ENCODE measurements at places on chromosomes 3 and 15.

DNA sequence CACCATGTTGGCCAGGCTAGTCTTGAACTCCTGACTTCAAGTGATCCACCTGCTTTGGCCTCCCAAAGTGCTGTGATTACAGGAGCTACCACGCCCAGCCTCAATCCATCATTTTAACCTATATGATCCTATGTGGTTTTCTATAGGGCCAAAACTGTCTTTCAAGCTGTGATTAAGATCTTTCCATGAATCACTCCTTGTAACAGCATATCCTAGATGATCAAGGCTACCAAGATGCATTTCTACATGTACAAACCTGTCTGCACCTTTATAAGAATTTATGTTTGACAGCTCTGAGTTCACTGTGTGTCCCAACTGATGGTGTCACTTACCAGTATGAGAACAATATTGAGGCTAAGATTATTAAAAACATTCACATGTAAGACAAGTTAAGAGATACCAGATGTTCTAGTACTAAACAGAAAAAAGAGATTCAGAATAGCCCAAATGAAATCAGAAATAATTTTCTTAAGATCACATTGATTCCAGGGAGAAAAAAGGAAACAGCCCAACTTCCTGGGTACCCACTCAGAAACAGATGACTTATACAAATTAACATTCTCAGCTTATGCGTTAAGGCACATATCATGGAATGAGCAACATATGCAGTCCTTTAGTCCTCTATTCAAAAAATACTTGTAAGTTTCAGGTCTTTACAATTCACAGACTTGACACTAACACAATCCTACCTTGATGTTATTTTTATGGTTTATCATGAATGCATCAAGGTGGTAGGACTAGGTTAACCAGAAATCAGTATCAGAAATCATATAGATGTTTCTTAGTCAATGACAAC lies 24.8 kb upstream of the PPIB start:
- DNase-seq = no peak

GRCh38 chr3:126522363-126522788 lies 1.6 kb upstream of the CHST13 start:
- DNase-seq = peak; percentile 27

DNA sequence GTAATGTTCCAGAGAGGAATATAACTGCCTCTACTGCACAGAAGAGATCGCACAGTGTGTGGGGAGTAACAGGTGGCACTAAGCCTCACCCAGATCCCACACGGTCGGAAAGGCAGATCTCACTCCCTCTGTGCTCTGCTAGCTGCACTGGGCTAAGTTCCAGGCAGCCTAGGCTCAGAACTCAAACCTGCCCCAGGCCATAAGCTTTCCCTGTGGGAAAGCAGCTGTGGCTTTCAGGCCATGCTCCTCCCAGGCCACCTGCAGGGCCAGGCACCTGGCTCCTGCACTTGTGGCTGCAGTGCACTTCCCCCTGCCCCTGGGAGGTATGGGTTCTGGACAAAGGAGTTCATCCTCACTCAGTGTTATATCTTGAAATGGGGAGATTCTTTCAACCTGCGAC lies 27.5 kb downstream of the PCCB start:
- no peak for DNase-seq

- no peak for DNase-seq
Measured at GRCh38 chr15:35448294-35448693, 97.7 kb downstream of the DPH6 start.

GRCh38 chr3:49025793-49026520 lies 3.2 kb downstream of the IMPDH2 start:
- no peak for DNase-seq

- DNase-seq = no peak
Measured at GRCh38 chr3:181741417-181741816, 29.7 kb downstream of the SOX2 start.

DNA sequence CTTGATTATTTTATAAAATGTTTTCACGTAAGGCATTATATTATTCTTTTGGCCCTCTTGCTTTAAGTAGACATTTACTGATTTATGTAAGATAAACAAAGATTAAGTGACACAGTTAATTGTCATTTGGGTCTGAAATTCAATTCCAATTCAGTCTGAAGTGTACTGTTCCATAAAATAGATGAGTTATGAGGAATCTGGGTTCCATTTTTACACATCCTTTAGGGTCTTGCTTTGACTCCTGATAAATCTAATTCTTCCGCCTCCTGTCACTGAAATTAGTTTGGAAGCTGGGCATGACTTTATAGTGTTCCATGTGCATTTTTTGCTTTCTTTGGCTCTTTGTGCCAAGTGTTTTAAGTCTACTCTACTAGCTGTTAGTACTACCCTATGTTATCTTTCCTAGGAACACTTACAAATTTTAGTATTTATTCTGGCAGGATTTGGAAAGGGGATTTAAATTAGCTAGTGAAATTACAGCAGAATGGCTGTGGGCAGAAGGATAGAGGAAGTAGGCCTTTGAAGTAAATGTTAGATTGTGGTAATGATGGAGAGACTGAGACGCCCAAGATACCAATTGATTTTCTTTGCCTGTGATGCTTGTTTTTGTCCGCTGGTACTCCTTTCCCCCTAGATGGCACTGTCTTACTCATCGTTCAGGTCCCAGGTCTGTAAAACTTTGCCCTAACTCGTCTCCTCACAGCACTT lies 14.3 kb downstream of the ARL8B start:
- no peak for DNase-seq

- no peak for DNase-seq
Measured at GRCh38 chr3:167066977-167067786, 312.9 kb downstream of the ZBBX start.

GRCh38 chr3:53787016-53787415 lies 59.2 kb downstream of the CHDH start:
- no peak for DNase-seq

DNA sequence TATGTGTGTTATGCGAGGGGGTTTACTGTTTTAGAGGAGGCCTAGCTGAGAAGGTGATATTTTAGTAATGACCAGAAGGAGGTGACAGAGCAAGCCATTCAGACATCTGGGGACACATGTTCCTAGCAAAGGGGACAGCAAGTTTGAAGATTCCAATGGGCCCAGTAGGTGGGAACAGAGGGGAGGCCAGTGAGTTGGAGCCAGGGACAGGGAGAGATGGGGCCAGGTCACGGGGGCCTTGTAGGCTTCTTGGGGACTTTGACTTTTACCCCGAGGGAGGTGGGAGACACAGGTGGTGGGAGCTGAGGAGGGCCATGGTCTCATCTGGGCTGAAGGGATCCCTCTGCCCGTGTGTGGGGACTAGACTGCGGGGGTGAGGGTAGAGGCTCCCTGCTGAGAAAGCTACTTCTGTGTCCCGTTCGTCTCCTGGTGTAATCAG lies 72.5 kb downstream of the MGLL start:
- DNase-seq = no peak

DNA sequence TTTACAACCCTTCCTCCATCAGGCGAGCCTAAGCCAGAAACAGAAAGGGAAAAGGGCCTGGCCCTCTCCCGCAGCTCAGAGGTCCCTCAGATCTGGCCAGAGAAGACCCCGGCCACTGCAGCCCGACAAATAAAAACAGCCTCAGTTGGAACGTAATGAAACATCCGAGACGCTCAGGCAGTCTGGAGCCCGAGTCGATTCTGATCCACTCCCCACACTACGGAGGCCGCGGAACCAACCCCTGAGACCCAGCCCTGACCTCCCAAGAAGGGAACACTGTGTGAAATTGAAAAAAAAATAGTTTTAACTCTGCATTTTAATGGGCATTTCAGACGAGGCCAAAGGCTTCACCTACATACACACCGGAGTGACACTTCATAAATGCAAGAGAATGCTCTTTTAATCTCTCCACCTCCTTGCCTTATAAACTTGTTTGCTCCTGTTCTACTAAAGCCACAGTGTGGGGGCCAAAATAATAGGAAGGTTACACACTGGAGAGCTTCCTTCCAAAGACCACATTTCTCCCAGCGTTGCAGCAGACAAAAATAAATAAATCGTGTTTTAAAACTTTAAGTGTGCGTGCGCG lies 3.7 kb downstream of the MEIS2 start:
- no peak for DNase-seq

DNA sequence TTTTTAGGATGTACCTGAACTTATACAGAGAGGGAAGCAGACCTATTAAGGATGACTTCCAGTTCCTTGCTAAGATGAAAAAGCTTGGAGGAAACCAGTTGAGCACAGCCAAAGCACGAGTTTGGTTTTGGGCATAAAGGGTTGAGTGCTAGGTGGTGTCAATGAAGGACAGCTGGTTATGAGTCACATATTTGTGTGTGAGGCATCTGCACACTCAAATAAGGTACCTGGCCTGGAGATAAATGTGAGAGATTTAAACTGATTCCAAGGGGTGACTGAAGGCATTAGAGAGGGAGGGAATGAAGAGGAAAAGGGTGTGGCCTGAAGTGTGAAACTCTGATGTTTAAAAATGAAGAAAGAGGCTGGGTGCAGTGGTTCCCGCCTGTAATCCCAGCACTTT lies 486.7 kb downstream of the DIPK2A start:
- DNase-seq = no peak

DNA sequence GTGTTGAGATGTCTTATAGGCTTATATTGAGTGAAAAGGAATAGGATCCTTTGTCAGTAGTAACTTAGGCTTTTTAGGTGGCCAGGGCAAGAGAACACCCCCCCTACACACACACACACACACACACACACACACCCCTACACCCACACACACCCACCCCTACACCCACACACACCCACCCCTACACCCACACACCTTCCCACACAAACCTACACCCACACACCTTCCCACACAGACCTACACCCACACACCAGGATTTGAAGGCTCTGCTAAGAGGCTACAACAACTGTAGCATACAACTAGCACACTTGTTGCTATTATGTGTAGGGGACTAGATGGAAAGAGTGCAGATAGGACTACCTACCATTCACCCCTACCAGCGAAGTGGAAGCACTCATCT lies 172.6 kb downstream of the PGPEP1L start:
- no peak for DNase-seq

DNA sequence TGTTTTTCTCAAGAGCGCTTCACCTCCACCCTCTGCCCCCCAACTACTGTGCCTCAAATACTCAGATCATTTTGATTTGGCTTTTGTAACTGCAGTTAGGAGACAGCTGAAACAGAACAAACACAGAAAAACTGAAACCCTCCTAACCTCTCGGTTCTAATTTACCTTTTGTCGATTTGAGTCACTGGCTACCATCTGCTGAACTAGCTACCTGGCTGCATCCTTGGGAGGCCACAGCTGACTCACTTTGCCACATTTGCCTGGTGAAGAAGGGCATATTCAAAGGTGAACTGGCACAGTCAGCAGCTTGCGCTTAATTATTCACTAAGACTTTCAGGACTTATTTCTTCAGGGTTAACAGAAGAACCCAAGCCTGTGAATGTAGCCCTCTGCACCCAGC lies 117.7 kb downstream of the FOXB1 start:
- DNase-seq = no peak

- DNase-seq = no peak
Measured at GRCh38 chr3:141382571-141382970, 14.3 kb downstream of the ZBTB38 start.

DNA sequence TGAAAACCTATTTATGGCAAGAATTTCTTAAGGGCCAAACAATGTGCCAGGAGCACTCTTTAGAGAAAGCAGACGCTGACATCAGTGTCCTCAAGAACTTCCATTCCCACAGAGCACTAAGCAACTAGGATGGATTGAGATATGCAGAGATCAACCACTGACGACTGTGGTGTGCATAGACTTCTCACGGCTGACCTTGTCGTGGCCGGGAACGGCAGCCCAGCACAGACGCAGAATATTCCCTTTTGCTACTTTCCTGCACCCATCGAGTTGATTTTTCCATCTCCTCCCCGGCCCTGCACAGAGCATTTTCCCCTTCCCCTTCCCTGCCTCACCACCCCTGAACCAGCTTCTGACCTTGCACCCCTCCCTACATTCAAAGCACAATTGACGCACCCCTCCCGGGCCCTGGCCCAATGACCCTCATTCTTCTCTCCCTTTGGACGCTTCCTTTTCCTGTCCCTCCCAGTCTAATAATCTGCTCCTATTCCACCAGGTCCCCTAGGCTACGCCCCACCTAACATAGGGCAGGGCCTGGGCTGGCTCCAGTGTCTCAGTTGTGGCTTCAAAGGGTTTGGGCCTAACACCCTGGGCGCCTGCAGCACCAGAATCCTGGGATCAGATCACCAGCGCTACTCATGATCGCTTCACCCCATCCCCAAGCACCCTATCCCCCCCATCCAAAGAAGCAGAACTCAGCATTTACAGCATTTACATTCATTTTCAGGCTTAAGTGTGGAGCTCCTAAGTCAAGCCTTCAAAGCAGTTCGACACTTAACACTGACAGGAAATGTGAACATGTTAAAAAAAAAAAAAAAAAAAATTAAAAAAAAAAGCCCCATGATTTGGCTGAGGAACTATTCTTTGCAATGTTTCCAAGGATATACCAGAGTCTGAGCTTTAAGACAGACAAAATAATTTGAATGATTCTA lies 151.2 kb downstream of the FOXP1 start:
- DNase-seq = no peak

- DNase-seq = no peak
Measured at GRCh38 chr3:156818273-156818651, 7.9 kb upstream of the LEKR1 start.

GRCh38 chr3:127860211-127860696 lies 37.9 kb upstream of the MGLL start:
- DNase-seq = no peak

- DNase-seq = no peak
Measured at GRCh38 chr3:182979674-182980191, 605 bp downstream of the DCUN1D1 start.

GRCh38 chr3:98010194-98010882 lies 24.8 kb downstream of the GABRR3 start:
- no peak for DNase-seq

- no peak for DNase-seq
Measured at GRCh38 chr3:139107424-139108252, 62.9 kb upstream of the PRR23C start.

- DNase-seq = no peak
Measured at GRCh38 chr3:156643729-156644389, 30.5 kb upstream of the TIPARP start.

- no peak for DNase-seq
Measured at GRCh38 chr15:68643216-68643830, 64.5 kb downstream of the CORO2B start.

- DNase-seq = no peak
Measured at GRCh38 chr3:127457546-127458145, 132.9 kb downstream of the TPRA1 start.

GRCh38 chr3:99145031-99145430 lies 243.5 kb upstream of the DCBLD2 start:
- no peak for DNase-seq

GRCh38 chr3:127431066-127431465 lies 143.2 kb upstream of the PRR20G start:
- DNase-seq = no peak

DNA sequence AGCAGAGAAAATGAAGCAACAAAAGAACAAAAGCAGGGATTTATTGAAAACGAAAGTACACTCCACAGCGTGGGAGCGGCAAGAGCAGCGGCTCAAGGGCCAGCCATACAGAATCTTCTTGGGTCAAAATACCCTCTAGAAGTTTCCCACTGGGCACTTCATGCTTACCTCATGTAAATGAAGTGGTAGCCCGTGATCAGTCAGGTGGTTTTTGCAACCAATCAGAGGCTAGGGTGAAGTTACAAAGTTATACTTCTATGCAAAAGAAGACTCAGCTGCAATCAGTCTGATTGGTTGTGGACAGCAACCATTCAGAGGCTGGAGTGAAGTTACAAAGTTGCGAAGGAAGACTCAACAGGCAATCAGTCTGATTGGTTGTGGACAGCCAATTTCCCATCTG lies 37.8 kb upstream of the TRH start:
- DNase-seq = no peak
